Vein endothelial cell (primary cell): ENCODE measurements at places on chromosomes 1 and 21. TPM values are rescaled to one million over a fixed set of nuclear protein-coding genes. Genes with fewer than 3 reads are reported as not detected.

SFN gene
- total RNA-seq = 0.10 TPM in 1 of 2 replicates, not detected in the other

IL20 gene
- total RNA-seq = not detected in 2 replicates

CFH gene
- 43.9 and 98.6 TPM in 2 replicates for total RNA-seq

OR6N1 gene
- not detected in 2 replicates for total RNA-seq

CFHR2 gene
- total RNA-seq = not detected in 2 replicates

HES2 gene
- 31.7 and 33.1 TPM in 2 replicates for total RNA-seq

LCE2B gene
- total RNA-seq = not detected in 2 replicates

DNASE2B gene
- total RNA-seq = not detected in 2 replicates

C8B gene
- not detected in 2 replicates for total RNA-seq

HTR1D gene
- total RNA-seq = under 0.01 and 0.19 TPM in 2 replicates

STUM gene
- under 0.01 TPM in 1 of 2 replicates, not detected in the other for total RNA-seq

PIGV gene
- 6.6 and 9.8 TPM in 2 replicates for total RNA-seq

IL22RA1 gene
- not detected in 2 replicates for total RNA-seq

RIMKLA gene
- total RNA-seq = under 0.01 TPM in 1 of 2 replicates, not detected in the other

MAB21L3 gene
- total RNA-seq = not detected in 2 replicates

MSH4 gene
- 0.10 and 0.33 TPM in 2 replicates for total RNA-seq

PGBD2 gene
- total RNA-seq = 4.6 and 6.2 TPM in 2 replicates

CELF3 gene
- total RNA-seq = not detected in 2 replicates

AURKAIP1 gene
- total RNA-seq = 104 and 123 TPM in 2 replicates

CFHR1 gene
- total RNA-seq = 0.48 TPM in 1 of 2 replicates, not detected in the other

LMX1A gene
- not detected in 2 replicates for total RNA-seq

OR2T12 gene
- total RNA-seq = not detected in 2 replicates

EXOC8 gene
- total RNA-seq = 19.9 and 23.0 TPM in 2 replicates

IKBKE gene
- total RNA-seq = 22.4 and 25.5 TPM in 2 replicates

ANKRD45 gene
- total RNA-seq = 0.33 TPM in 1 of 2 replicates, not detected in the other

EDARADD gene
- total RNA-seq = not detected in 2 replicates

CD48 gene
- not detected in 2 replicates for total RNA-seq

SEC16B gene
- 0.65 and 1.2 TPM in 2 replicates for total RNA-seq

PKLR gene
- not detected in 2 replicates for total RNA-seq

ZNF593OS gene
- not detected in 2 replicates for total RNA-seq

BARHL2 gene
- not detected in 2 replicates for total RNA-seq

THEM5 gene
- not detected in 2 replicates for total RNA-seq

BRDT gene
- not detected in 2 replicates for total RNA-seq

MASP2 gene
- total RNA-seq = not detected in 2 replicates

ADARB1 gene
- 19.3 and 24.7 TPM in 2 replicates for total RNA-seq

TAGLN2 gene
- 403 and 470 TPM in 2 replicates for total RNA-seq

TBX19 gene
- total RNA-seq = 0.86 and 0.98 TPM in 2 replicates

TMEM201 gene
- 10.5 and 11.8 TPM in 2 replicates for total RNA-seq

APOBEC4 gene
- not detected in 2 replicates for total RNA-seq

CD52 gene
- not detected in 2 replicates for total RNA-seq

SPRR1A gene
- total RNA-seq = not detected in 2 replicates

EVA1B gene
- 101 and 165 TPM in 2 replicates for total RNA-seq

AK5 gene
- 8.3 and 20.6 TPM in 2 replicates for total RNA-seq

ISG20L2 gene
- 34.0 and 45.1 TPM in 2 replicates for total RNA-seq

TRAF3IP3 gene
- total RNA-seq = not detected in 2 replicates

KCNJ15 gene
- 0.33 and 1.1 TPM in 2 replicates for total RNA-seq

IFNLR1 gene
- not detected in 2 replicates for total RNA-seq

SETDB1 gene
- total RNA-seq = 44.4 and 45.6 TPM in 2 replicates
